Panc1 (cell line): ENCODE measurements at places on chromosomes 3 and 15.

- no peak for DNase-seq
These were observed 47.3 kb downstream of the IQSEC1 start for GRCh38 chr3:13025778-13026518.

DNA sequence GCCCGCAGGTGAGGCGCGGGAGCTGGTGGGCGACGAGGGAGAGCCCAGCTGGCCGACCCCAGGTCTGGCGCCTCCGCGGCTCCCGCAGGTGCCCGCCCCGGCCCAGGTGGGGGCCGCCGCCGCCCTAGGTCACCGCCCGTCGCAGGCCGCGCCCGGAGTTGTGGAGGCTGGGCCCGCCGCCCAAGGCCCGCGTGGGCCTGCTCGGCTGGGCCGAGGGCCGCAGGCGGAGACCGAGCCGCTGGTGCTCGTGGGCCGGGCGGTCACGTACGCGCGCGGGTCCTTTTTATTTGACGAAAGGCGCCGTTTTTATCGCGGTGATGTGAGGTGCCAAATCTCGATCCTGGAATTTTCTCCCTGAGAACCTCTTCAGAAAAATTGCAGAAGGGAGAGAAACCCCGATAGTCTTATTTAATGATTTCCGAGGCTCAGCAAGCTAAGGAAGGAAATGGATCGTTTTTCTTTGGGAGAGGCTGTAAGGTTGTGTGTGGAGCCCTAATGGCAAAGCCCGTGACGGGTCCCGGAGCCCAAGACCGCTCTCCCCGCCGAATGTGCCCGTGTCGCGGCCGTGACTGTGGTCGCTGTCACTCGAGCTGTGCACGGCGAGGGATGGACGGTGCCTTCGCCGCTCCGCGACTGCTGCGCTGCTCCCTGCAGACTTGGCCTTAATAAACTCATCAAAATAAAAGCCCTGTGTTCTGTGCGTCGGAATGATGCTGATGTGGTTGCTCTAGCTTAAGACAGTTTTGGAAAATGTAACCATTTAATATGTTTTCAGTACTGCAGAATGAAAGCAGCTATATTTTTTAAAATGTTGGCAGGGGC lies 612 bp downstream of the APPL1 start:
- DNase-seq = no peak

DNA sequence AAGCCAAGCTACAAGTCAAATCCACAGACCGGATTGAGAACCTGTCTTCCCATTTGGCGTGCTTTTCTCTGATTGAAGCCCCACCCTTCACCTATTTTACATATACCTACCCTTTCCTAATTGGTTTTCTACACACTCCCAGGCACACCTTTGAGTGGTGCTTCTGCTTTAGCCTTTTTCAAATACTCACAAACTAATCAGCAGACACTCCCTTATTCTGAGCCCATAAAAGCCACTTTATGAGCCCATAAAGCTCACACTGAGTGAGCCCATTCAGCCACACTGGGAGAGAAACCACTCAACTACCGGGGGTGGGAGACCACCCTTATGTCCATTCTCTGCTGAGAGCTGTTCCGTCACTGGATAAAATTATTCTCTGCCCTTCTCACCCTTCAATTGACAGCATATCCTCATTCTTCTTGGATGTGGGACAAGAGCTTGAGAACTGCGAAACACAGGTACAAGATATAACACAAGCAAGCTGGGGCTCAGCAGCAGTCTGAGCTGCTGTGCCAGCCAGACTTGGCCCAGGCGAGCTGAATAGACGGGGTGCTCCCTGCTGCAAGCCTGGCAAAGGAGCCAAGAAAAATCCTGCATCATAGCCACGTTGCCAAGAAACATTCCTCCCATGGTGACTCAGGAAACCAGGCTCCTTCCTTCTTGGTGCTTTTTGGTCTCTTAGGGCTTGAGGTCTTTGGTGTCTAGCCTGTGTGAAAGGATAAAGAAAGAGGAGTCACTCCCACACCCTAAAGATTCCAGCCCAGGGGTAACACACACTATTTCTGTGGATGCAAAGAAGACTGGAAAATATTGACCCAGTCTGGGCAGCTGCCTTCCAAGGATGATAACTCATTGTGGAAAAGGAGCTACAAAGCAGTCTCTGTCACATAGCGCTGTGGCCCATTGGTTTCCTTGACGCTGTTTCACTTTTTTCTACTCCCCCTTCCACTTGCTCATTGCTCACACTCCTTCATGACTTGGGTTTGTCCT lies 609.7 kb downstream of the MCTP2 start:
- no peak for DNase-seq

- DNase-seq = no peak
These were observed 4.4 kb downstream of the CPLX3 start for GRCh38 chr15:74830868-74831267.

GRCh38 chr15:98561169-98561941 lies 87.0 kb upstream of the IGF1R start:
- no peak for DNase-seq

DNA sequence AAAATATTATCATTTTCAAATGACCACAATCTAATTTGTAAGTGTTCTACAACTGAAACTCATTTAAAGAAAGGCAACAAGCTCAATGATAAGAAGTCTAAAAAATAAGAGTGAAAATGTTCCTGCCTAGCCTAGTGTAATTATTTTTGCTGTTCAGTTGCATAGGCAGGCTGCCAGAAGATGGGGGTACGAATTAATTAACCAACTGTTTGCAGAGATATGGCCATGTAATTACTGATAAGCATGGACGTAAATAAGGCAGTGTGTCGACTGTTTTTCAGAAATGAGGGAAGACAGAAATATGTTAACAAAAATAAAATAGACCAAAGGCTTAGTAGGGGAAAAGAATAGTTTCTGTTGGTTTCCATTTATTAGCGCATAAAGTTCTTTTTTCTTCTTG lies 24.7 kb upstream of the SCAANT1 start:
- DNase-seq = no peak

- DNase-seq = no peak
These were observed 406.7 kb downstream of the OCA2 start for GRCh38 chr15:27692438-27692837.

- DNase-seq = no peak
These were observed 84.7 kb downstream of the ADAMTS17 start for GRCh38 chr15:100256970-100257650.

DNA sequence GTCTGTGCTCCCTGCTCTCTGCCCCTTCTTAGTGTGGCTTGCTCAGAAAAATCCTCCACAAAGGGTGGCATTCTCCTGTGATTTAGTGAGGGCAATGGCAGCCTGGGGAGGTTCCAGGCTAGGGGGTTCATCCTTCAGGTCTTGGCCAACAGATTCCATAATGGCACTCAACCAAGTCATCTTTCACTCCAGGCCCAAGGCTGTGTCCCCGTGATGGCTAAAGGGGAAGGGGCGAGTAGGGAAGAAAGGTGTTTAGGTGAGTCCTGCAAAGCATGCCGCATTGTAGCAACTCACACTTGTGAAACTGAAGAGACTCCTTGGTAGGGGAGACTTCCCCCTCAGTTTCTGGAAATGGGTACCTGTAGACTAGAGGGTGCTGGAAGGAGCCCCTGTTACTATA lies 105.6 kb downstream of the THSD4 start:
- DNase-seq = no peak
